ENCODE measurements at places on chromosomes 1 and 21. TPM values are rescaled to one million over a fixed set of nuclear protein-coding genes. Genes with fewer than 3 reads are reported as not detected.

GRCh38 chr1:23902321-23903278 lies 10.6 kb downstream of the CNR2 start:
- DNase-seq = no peak

- DNase-seq = no peak
Observed at GRCh38 chr1:87723193-87723592, 394.5 kb downstream of the LMO4 start.

- no peak for DNase-seq
Observed at GRCh38 chr1:55049914-55050278, 10.5 kb downstream of the PCSK9 start.

DNA sequence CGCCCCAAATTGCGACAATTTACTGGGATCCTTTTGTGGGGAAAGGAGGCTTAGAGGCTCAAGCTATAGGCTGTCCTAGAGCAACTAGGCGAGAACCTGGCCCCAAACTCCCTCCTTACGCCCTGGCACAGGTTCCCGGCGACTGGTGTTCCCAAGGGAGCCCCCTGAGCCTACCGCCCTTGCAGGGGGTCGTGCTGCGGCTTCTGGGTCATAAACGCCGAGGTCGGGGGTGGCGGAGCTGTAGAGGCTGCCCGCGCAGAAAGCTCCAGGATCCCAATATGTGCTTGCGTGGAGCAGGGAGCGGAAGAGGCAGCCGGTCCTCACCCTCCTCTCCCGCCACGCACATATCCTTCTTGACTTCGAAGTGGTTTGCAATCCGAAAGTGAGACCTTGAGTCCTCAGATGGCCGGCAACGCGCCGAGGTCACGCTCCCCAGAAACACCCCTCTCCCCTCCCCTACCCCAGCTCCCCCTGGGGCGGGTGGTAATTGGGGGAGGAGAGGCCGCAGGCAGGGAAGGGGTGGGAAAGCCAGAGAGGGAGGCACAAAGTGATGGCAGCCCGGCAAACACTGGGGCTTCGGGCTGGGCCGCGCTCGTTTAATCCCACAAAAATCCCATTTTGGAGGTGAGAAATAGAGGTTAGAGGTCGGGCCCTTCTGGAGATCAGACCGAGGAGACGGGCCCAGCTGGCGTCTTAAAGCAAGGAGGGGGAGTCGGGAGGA lies 6.2 kb downstream of the SIM2 start:
- DNase-seq = no peak

Gene ZSCAN20
- total RNA-seq = 2.7 TPM

Gene HSD3B1
- 20.1 TPM for total RNA-seq

Gene SYT2
- total RNA-seq = not detected

Gene ABCA4
- 6.8 TPM for total RNA-seq
